K562 (cell line): ENCODE measurements at places on chromosomes 4 and X. TPM values are rescaled to one million over a fixed set of nuclear protein-coding genes. Genes with fewer than 3 reads are reported as not detected.

GRCh38 chr4:138555584-138555983 is 313.4 kb upstream of the SLC7A11 start:
- DNase-seq, result peak; percentile 53

GRCh38 chr4:24321131-24321530 is 263.2 kb downstream of the DHX15 start:
- DNase-seq, result no peak

GRCh38 chr4:145936997-145937901 is 1.4 kb downstream of the ZNF827 start:
- DNase-seq, result peak; percentile 21

- DNase-seq, result no peak
Observed at GRCh38 chr4:56665781-56666180, 15.3 kb downstream of the HOPX start.

GRCh38 chr4:138948918-138949317 is 66.7 kb upstream of the NOCT start:
- DNase-seq, result no peak

GRCh38 chr4:152778656-152779512 is 646 bp downstream of the TIGD4 start:
- no peak for DNase-seq

DNA sequence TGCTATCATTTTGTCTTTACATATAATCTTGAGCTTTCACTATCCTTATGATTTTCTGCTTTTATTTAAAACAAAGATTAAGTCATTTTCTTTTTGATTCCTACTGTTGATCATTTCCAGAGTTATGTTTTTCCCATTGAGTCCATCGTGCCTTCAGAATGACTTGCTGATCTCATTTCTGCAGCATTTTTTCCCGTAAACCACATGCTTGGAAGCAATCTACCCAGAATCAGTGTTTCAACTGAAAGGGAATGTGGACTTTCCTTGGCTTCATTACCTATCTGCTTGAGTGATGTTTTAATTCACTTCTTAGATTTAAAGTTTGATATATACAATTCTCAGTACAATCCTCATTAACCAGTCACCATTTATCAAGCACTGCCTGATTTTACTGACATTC is 192.4 kb upstream of the FSTL5 start:
- DNase-seq, result no peak

- no peak for DNase-seq
Observed at GRCh38 chr4:86549163-86549788, 44.8 kb upstream of the PTPN13 start.

DNA sequence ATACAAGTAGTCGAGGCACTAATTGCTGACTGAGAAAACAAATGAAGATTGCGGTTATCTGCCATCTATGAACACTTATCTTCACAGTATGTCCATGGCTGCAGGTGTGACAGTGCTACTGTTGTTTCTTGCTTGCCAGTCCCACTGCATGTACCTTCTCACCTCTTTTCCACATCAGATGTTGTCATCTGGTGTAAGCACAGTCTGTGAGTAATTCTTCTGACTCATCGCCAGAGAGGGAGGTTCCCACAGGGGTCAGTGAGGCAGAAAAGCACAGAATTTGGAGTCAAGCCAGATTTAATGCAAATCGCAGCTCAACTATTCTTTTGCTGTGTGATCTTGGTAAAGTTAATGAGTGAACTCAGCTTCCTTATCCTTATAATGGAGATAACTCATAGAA is 144.4 kb downstream of the GLRA2 start:
- DNase-seq, result peak; percentile 2

GRCh38 chr4:66741081-66741480 is 804.2 kb downstream of the CENPC start:
- no peak for DNase-seq

- no peak for DNase-seq
Observed at GRCh38 chr4:65437102-65437501, 233.2 kb downstream of the EPHA5 start.

DNA sequence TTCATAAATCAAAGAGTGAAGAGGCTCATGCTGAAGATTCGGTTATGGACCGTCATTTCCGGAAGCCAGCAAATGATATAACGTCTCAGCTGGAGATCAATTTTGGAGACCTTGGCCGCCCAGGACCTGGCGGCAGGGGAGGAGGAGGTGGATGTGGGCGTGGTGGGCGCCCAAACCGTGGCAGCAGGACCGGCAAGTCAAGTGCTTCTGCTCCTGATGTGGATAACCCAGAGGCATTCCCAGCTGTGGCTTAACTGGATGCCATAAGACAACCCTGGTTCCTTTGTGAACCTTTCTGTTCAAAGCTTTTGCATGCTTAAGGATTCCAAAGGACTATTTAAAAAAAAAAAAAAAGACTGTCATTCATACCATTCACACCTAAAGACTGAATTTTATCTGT is 44.0 kb upstream of the EFNB1 start:
- DNase-seq, result no peak

DNA sequence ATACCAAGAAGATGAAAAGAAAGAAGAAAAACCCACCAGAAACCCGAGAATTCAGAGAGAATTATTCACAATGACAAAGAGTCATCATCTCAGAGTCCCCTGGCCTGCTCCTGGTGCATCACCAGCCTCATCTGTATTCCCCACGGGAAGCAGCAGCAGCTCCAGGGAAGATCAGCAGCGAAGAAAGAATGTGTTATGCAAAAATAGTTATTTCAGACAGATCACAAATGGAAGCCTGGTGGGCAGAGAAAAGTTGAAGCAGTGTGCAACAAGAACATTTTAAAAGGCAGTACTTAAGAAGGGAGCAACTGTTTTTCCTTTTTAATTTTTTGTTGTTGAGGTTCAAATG is 189.2 kb downstream of the PPP3CA start:
- no peak for DNase-seq

DNA sequence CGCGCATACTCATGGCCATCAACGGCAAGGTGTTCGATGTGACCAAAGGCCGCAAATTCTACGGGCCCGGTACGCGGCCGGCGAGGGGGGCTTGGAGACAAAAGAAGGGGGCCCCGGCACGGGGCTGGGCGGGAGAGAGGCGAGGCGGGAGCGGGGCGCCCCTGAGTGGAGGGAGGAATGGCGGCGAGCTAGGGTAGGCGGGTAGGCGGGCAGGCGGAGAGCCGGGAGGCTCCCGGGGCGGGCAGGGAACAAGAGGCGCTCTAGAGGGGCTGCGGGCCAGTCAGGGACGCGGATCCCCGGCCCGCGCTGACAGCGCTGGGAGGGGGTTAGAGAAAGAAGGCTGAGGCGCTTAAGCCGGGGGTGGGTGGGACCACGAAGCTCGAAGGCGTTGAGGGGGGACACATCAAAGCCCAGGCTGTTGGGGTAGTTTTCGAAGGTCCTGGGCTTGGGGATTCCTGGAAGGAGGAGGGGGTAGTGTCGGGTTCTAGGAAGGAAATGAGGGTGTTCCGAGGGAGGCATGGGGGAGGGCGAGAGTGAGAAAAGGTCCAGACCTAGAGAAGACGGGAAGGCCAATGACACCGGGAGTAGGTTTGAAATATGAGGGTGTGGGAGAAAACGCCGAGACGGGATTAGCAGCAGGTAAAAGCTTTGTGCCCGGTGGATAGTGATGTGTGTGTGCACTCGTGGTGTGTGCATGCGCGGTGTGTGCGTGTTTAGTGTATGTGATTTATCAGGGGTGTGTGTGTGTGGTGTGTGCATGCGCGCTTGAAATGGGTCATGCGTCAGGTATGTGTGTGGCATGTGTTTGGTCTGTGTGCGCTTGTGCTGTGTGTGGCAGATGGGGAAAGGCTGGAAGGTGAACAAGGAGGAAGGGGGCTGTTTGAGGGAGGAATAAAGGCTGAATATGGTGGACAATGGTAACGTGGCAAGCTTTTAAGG is 807 bp downstream of the PGRMC1 start:
- peak; percentile 36 for DNase-seq

DNA sequence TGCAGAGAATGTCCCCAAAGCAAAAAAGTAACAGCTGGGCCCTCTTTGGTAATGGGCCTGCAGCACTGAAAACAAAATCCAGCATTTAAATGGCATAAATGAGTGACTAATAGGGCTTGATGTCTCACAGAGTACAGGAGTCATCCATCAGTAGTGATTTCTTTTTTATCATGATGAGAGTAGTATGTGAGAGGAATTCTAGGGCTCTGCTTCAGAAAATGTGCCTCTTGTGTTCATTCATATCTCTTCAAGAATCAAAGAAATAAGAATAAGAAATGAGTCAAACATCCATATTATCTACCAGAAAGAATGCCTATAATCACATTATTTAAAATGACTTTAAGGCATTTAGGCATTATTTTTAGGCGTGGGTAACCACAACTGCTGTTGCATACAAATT is 792.9 kb upstream of the HTR2C start:
- no peak for DNase-seq

The UGT2A1 gene
- total RNA-seq, result not detected in 2 replicates

The QRFPR gene
- total RNA-seq, result not detected in 2 replicates
